ENCODE measurements at places on chromosomes 2 and 18.

GRCh38 chr18:49525981-49526380 lies 35.9 kb upstream of the LIPG start:
- DNase-seq = no peak

- no peak for DNase-seq
These were observed 9.6 kb downstream of the PTPRM start for GRCh38 chr18:7576685-7577084.

GRCh38 chr18:13492314-13492713 lies 234.0 kb downstream of the FAM210A start:
- DNase-seq = no peak

DNA sequence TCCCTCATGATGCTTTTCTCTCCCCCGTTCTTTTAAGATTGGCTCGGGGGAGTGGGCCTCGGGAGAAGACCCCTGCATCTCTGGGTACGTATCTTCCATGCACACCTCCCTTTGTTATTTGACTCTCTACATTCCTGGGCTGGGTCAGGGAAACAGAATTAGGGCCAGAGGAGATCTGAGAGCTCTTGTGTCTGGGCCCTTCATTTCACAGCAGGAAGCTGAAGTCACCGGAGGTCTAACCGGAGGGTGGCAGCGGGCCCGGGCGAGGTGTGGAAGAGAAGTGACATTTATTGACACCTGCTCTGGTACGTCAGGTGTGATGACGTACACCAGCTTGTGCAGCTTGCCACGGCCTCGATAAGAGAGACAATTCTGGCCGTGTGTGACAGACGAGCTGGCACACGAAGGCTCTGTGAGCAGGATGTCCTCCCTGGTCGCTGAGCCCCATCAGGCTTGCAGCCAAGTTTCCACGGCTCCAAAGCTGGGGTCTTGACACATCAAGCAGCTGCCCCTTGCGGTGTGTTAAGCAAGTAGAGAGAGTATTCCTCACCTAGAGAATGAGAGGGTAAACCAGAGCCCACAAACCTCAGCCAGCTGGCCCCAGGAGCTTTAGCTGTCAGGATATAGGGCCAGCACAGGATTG lies 30.4 kb downstream of the TOGARAM2 start:
- peak; percentile 92 for DNase-seq

- no peak for DNase-seq
These were observed 98.7 kb downstream of the FEZ2 start for GRCh38 chr2:36499128-36499820.

- DNase-seq = no peak
These were observed 11.4 kb downstream of the TCF23 start for GRCh38 chr2:27160191-27160590.

DNA sequence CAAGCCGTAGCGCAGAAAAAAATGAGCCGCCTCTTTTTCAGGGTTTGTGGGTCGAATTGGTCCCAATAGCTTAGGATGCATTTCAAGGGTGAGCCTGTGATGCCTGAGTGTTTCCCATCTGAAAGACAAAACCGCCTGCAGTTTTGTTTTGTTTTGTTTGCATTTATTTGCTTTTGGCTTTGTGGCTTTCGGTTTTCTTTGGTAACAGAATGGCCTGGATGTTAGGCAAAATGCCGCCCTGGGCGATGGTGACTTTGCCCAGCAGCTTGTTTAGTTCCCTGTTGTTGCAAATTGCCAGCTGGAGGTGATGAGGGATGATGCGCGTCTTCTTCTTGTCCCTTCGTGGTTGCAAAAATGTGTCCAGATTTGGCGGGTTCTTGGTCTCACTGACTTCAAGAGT lies 109.4 kb downstream of the LTBP1 start:
- no peak for DNase-seq

DNA sequence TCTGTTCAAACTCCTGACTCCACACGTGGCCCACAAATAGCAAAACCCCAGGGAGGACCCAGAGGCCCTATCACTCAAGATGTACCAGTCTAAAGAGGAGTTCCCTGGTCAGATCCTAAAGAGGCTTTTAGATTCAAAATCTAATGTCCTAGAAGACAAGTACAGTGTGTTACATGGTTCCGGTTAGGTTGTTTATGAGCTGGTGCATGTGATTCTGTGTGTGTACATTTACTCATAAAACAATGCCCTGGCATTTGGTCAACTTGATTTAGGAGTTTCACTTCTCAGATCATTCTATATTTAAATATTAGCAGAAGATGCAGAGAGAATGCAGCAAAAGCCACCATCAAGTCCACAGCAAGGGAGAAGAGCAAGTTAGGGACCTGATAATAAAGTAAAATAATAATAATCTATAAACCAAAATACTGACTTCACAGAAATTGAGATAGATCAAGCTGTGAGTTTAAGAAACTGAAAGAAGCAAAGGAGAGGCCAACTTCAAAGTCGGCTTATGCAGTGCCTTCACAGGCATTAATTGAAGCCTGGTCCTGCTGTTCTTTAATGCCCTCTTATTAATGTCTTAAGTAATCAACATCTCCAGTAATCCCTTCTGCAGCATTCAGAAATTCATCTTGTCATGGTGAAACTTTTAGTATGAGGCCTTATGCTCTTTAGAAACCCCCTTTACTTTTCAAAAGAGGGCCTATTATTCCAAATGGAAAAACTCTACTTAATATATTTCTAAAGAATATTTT lies 4.2 kb upstream of the AP1S3 start:
- no peak for DNase-seq

DNA sequence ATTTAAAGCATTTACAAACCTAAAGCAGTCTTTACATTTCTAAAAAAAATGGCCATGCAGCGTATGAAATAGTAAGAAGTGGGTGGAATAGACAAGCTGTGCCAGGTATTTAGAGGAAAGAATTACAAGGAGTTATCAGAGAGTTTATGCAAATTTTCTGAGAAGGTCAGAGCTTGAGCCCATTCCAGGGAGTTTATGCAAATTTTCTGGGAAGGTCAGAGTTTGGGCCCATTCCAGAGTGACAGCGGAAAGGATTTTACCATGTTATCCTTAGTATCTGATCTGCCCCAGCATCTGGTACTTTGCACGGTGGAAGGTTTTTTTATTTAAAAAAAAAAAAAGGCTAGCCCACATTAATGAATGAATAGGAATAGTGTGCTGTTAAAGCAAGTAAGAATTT lies 1.4 kb upstream of the DOK6 start:
- peak; percentile 12 for DNase-seq

DNA sequence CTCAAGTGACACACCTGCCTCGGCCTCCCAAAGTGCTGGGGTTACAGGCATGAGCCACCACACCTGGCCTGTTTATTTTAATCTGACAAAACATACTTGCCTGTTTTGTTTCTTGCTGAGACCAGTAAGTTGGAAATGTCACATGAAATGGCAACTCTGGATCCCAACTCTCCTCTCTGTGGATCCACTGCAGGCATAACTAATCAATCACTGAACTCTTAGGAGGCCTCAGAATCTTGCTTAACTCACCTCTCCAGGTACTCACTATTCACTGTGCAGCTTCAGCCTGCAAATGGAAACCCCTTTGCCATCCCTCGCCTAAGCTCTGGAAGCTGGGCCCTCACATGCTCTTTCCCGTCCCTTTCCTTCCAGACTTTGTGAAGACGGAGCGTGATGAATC lies 56.4 kb upstream of the ATG16L1 start:
- no peak for DNase-seq

GRCh38 chr2:168169097-168169745 lies 78.2 kb downstream of the STK39 start:
- DNase-seq = no peak

DNA sequence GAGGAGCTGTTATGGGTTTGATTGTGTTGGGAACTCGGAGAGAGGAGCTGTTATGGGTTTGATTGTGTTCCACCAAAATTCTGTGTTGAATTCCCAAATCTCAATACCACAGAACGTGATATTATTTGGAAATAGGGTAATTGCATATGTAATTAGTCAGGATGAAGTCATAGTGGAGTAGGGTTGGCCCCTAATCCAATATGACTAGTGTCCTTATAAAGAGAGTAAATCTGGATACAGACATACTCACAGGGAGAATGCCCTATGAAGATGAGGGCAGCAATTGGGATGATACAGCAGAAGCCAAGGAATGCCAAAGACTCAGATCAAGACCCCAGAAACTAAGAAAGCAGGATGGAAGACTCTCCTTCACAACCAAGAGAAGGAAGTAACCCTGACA lies 1023.2 kb upstream of the ZEB2 start:
- no peak for DNase-seq

- peak; percentile 25 for DNase-seq
These were observed 657 bp downstream of the SGPP2 start for GRCh38 chr2:222424729-222425671.

GRCh38 chr18:55124078-55124763 lies 165.0 kb upstream of the CCDC68 start:
- DNase-seq = no peak

DNA sequence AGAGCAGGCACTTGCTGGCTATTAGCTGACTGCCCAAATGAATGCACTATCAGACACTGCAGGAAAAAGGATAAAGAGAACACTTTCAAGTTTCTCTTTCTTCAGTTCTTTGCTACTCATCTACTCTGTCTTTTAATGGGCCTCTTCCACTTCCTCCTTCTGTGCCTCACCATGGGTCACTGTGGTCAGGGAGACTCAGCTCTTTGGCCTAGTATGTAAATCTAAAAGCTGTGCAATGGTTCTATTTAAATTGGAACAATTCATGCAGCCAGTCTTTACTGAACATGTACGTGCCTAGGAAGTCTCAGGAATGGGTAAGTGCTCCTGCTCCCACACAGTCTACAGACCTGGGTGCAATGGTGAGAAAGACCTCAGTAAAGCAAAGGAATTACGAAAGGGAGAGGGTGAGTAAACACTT lies 79.1 kb upstream of the DNMT3A start:
- DNase-seq = no peak

DNA sequence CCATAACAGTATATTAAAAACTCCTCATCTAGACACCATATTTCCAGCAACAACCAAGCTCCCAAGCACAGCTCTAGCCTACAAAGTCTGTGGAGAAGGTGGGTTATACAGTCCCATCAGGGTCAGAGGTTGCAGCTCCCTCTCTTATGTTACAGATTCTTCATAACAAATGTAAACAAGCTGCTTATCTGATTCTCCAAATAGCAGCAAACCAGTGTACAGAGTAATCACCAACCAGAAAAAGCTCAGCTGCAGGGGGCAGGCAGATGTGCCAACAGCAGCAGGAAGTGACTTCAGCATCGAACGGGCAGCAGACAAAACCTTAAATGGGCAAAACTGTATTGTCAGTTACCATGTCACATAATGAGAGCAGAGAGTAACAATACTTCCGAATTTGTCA lies 52.9 kb upstream of the NABP1 start:
- DNase-seq = no peak

- no peak for DNase-seq
These were observed 4.8 kb downstream of the CWC22 start for GRCh38 chr2:180002198-180002770.

DNA sequence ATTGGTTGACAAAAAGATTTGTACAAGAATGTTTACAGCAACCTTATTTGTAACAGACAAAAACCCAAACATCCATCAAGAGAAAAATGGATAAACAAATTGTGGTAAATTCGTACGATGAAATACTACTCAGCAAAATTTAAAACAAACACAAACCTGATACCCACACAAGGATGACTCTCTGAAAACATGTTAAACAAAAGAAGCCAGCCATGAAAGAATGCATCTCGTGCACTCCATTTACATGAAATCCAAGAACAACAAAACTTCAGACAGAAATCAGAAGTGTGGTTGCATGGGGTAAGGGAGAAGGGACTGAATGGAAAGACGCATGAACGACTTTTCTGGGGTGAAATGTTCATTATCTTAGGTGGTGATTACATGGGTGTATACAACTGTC lies 93.4 kb downstream of the SLC25A12 start:
- no peak for DNase-seq

GRCh38 chr2:124112966-124113365 lies 87.9 kb downstream of the CNTNAP5 start:
- DNase-seq = no peak

- DNase-seq = no peak
These were observed 235.0 kb downstream of the SETBP1 start for GRCh38 chr18:44915661-44916060.

DNA sequence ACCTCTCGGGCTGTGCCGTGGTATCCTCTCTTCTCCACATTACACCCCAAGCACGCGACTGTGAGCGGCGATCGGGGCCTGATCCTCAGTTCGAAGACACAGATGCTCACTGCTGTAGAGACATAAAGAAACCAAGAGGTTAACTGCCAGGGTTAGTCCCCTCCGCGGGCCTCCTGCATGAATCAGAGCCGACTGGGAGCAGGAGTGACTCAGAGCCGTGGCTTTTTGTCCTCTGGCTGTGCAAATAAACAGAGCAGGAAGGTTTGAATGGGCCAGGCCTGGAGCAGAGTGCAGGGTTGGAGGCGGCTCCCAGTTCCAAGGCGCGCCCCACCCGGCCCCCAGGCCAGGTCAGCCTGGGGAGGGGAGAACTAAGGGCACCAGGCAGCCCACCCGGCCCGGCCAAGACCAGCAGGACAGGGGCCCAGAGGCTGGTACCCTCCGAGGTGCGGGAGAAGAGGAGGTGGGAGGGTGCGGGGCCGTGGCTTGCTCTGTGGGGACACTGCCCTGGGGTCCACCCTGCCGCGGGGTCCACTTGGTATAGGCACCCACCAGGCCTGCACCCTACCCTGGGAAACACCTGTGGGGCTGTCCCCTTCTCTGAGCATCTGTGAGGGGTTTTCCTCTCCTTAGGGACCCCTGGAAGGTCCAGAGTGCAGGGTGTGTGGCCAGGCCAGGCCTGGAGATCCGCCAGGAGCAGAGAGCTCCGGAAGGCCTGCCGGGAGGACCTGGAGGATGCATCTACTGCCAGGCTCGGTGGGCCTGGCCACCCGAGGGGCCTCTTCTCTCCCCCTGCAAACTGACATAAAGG lies 16.5 kb downstream of the TWIST2 start:
- peak; percentile 90 for DNase-seq

GRCh38 chr18:75846321-75846720 lies 418.8 kb upstream of the SMIM21 start:
- no peak for DNase-seq

DNA sequence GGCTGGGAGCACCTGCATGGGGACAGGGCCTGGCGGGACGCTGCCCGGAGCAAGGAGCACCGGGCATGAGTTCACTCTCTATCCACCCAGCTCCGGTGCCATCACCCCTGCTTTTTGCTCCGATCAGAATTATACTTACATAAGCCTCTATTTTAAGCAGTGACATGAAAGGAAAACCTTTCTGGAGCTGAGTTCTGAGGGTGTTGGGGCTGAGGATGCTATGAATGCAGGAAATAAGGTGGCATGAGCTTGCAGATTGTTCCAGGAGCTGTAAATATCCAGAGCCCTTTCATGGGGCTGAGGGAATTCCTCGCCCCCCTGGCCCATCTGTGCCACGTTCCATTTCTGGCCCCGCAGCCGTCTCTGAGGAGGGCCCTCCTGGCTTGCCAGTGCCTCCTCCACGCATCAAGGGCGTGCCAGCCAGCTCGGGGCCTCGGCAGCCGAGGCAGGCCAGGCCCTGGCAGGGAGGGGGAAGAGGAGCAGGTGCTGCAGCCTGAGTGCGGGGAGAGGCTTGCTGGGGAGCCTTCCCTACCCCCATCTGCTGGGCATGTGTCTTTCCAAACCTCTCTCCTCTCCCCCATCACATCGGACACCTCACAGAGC lies 91.7 kb upstream of the MCFD2 start:
- DNase-seq = peak; percentile 64

DNA sequence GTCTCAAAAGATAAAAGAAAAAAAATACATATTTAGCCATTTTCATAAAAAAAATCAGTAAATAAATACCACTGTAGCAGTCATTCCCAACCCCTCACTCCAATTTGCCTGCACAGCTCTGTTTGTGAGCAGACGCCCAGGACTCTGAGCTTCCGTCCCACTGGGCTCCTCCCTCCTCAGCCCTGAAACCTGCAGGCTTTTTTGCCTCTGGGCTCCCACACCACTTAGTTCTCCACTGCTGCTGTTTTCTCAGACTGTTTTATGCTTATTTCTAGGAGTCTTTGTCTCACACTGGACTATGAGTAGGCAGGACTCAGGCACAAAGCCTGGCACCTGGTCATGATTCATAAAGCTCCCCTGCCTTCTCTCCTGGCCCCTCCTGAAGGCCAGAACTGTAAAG lies 6.1 kb upstream of the CXCR1 start:
- DNase-seq = no peak
